ENCODE measurements at places on chromosomes 12 and 14.

DNA sequence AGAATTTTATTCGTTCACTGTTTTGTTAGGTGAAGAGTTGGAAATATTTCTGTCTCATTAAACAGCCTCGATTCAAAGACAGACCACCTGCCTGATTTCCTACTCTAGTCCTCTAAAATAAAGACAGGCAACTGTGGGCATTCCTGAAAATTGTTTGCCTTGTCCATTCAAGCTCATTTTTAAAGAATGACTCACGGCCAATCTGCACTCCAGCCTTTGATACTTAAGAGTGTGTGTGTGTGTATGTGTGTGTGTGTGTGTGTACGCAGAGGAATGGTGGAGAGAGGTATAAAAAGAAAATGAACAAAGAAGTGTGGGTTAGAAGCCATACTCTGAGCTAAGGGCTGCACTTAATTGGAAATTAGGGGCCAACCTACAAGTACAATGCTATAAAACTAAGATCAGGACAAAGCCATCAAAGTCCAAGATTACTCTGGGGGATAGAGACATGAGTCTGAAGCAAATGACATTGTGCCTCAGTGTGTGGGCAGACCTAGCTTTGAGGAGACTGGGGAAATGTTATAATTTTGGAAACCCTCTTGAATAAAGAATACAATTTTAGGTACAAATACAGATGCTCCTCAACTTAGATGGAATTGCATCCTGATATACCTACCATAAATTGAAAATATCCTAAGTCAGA is 45.6 kb upstream of the SOCS2 start:
- no peak for DNase-seq

DNA sequence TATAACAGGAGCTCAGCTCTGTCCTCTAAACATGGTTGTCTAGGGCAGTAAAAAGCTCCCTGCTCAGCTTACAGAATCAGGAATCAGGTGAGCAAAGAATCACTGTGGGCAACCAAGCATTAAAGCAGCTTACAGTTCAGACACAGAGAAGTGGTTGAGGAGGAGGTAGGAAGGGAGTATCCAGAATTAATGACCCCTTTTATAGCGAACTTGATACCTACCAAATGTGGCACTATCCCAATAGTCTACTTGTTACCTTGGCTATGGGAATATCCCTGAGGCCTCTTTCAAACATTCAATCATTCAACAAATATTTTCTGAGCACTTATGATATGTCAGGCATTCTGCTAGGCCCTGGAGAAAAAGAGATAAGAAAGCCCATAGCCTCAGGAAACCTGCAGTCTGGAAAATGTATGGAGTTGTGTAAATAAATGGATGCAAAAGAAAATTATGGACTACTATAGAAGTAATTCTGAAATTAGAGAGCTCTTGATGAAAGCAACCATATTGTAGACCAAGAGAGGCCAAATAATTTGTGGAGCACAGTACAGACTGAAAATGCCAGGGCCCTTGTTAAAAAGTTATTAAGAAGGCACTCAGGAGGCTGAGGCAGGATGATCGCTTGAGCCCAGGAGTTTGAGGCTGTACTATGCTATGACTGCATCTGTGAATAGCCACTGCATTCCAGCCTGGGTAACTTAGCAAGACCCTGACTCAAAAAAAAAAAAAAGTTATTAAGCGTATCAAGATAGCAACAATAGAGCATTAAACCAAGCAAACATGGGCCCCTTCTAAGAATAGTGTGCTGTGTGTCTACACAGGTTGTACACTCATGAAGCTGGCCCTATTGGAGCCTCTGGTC is 134.0 kb upstream of the CPSF6 start:
- DNase-seq, result no peak

- DNase-seq, result no peak
Observed at GRCh38 chr14:103713304-103714062, 1.8 kb downstream of the XRCC3 start.

DNA sequence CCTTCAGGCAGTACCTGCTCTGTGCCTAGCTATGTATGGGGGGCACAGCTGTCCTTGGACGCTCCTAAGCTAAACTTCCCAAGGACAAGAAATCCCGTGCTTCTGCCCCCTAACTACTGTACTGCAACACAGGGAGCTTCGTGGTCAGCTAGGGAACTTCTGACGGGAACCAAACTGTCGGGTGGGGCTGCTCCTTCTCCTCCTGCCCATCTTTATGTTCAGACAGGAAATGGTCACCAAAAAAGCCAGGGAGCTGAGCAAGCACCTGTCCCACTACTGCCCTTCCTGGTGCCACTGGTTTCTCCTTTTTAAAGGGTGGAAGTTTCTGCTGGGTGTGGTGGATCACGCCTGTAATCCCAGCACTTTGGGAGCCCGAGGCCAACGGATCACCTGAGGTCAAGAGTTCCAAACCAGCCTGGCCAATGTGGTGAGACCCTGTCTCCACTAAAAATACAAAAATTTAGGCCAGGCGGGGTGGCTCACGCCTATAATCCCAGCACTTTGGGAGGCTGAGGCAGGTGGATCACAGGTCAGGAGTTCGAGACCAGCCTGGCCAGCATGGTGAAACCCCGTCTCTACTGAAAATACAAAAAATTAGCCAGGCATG is 26.6 kb downstream of the PXN start:
- no peak for DNase-seq

GRCh38 chr14:29868000-29868399 is 59.6 kb downstream of the PRKD1 start:
- no peak for DNase-seq

DNA sequence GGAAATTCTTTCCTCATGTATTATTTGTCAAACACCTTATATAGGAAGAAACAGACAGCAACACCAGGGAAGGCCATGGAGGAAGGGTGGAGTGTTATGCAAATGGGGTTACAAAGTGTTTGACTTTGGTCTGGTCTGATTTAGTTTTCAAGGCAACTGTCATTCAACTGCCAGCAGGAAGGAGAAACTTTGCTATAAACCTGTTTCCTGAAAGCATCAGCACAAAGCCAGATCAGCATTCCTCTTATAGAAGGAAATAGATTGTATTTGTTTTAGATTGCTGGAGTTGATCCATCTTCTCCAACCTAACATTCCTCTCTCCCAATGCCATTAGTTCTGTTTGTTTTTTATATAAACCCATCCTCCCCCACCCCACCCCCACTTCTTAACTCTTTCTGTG is 65.7 kb downstream of the STAB2 start:
- DNase-seq, result no peak

DNA sequence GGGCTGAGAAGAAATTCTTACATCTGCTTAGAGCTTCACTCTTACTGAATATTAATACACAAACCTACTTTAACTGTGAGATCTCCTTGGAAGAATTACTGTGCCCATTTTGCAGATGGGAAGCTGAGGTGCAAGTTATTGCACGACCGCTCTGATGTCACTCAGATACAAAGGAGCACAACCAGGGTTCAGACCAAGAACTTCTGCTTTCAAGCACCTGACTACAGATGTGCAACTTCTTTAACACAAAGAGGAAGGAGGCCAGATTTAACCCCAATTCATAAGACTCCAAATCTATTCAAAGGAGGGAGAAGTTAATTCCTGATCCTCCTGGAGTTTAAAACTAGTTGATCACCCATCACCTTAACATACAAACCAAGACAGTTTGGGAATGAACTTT is 232.6 kb downstream of the VRK1 start:
- no peak for DNase-seq

- DNase-seq, result no peak
Observed at GRCh38 chr14:35337269-35338255, 45.4 kb downstream of the PSMA6 start.

- DNase-seq, result no peak
Observed at GRCh38 chr12:19539836-19540235, 100.5 kb downstream of the AEBP2 start.

DNA sequence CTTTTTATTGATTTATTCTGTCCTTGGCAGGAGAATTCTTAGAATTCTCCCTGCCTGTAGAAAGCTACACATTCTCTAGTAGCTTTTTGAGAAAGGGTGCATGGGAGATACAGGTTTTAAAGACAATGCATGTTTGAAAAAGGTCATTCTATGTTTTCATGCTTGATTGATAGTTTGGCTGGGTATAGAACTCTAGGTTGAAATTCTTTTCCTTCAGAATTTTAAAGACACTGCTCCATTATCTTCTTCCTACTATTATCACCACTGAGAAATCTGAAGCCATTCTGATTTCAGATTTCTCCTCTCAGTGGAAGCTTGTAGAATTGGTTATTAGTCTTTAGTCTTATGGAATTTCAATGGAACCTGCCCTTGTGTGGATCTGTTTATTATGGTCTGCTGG is 14.0 kb downstream of the ATF7IP start:
- DNase-seq, result no peak

DNA sequence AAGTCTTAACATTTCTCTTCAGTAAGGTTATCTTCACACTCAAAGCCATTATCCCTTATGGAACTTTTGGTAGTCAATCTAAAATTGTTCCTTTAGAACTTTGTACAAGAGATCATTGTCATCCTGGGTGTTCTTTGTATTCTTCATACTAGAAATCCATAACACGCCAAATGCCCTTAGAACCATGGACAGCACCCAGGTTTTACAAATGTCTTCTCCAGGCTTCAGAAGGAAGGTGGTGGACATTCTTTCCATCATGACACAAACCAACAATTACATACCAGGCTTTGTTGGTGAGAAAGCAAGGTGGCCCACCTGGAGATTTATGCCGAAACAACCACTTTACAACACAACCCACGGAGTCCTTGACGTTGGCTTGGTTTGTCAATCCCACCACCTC is 365.6 kb upstream of the TBX3 start:
- DNase-seq, result no peak

GRCh38 chr12:121751034-121751433 is 38.5 kb downstream of the TMEM120B start:
- no peak for DNase-seq

DNA sequence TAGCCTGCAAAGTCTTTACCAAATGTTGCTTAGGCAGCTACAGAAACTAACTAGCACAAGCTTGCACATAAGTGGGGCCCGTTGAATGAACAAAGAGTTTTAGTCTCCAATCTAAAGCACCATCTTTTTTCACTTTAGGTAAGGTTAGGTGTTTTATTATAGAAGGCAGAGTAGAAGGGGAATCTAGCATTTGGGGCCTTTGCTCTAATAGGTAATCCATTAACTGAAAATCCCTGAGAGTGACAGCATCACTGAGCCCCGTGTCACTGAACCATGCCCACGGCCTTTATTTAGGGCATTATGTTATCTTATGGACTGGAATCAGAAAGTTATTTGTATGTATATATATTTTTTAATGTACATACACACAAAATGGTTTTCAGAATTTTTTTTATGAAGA is 25.1 kb downstream of the CPNE8 start:
- DNase-seq, result no peak

DNA sequence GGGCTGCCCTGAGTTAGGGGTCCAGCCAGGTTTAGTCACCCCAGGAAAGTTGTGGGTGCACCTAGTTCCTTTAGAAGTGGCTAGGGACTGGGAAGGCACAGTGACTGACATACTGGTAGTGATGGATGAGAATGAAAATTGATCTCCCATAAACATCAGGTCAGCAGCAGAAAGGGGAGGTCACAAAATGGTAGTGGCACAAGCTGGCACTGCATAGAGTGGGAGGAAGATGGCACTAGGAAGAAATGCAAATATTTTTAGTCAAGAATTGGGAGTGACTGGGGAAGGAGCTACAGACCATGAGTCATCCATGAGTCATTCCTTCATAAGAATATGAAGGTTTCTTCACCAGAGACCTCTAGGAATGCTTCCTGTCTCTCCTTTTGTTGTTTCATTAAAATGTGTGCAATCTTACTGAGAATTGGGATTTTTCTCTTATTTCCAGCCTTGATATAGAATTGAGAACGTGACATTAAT is 198.3 kb upstream of the AMIGO2 start:
- no peak for DNase-seq

- peak; percentile 16 for DNase-seq
Observed at GRCh38 chr12:128914908-128915563, 61.8 kb downstream of the GLT1D1 start.

DNA sequence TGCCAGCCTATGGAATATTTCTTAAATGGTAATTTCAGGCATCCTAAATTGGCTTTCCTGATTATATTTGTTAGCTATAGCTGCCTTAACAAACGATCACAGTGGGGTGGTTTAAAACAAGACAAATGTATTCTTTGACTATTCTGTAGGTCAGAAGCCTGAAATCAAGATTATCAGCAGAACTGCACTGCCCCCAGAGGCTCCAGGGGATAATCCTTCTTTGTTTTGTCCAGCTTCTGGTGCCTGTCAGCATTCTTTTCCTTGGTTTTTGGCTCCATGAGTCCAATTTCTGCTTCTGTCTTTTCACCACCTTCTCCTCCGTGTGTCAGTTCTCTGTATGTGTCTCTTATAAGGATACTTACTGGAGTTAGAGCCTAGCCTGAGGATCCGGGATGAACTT is 1282.2 kb upstream of the USP15 start:
- no peak for DNase-seq

GRCh38 chr12:42666671-42667243 is 77.2 kb upstream of the PRICKLE1 start:
- no peak for DNase-seq

DNA sequence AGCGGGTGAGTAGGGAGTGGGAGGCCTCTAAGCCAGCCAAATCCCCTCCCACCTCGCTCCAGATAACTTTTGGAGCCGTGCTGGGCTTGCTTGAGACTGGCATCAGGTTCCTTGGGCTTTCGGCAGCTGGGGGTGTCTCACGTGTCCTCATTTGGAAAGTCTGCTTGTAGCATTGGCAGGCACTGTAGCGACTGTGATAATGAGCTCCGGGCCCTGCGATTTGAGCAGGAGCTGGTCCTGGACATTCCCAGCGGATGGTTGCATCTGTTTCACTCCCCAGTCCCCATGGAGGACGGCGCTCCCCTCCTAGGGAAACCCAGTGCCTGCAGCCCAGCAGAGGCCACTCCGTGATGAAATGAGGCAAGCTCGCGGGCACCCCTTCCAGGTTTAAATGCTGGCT is 49.4 kb downstream of the DGLUCY start:
- peak; percentile 23 for DNase-seq

DNA sequence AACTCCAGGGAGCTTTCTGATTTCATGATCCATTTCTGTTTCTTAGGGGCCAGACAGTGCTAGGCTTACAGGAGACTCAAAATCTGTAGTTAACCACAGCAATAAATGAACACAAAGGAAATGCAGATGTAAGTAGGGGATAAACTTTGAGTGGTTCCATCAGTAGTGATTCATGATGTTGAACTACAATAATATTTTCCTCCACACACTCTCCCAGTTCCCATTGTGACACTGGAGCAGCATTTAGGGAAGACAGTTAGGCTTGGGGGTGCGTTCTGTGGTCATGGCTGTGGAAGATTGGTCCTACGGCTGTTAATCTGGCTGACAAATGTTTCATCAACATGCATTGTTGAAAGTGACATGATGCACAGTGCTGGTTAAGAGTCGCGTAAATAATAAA is 66.9 kb downstream of the HMGA2 start:
- DNase-seq, result no peak

GRCh38 chr14:95023115-95023514 is 134.2 kb downstream of the DICER1 start:
- DNase-seq, result no peak

GRCh38 chr12:29640589-29641345 is 143.0 kb downstream of the TMTC1 start:
- no peak for DNase-seq

- DNase-seq, result no peak
Observed at GRCh38 chr14:66360366-66360926, 125.7 kb upstream of the CCDC196 start.

- no peak for DNase-seq
Observed at GRCh38 chr14:105168979-105169507, 467 bp upstream of the JAG2 start.

All from substantia nigra (tissue), 51 donors.